ENCODE measurements at places on chromosomes 6 and 20.
A peak's percentile ranks its signal among the peaks of the same experiment; 100 is the strongest.

- no peak overlapping the region for H3K27ac ChIP-seq
- no peak overlapping the region for H3K4me3 ChIP-seq
Measured at GRCh38 chr20:61099806-61100205, 152.3 kb upstream of the CDH4 start.

DNA sequence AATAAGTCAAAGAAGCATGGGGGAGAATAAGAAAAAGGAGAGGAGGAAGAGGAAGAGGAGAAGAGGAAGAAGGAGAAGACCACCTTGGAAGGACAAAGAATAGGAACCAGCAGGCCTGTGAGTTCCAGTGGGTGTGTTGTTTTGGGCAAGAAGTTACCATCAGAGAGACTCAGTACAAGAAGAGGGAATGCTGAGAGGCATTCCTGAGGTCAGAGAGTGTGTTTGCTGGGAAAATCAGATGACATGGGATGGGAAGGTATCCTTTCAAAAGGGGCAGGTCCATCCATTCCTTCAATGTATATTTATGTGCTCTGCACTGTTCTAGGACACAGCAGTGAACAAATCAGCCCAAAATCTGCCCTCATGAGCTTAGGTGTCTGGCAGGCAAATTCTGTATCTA is 40.5 kb upstream of the PRIM2 start:
- H3K27ac ChIP-seq = no peak overlapping the region
- no peak for DNase-seq
- no peaks in the 10 kb centered on the region for H3K4me1 ChIP-seq
- H3K27me3 ChIP-seq = no peaks in the 10 kb centered on the region
- no peak overlapping the region for H3K4me3 ChIP-seq

- H3K4me1 ChIP-seq = no peaks in the 10 kb centered on the region
- no peak for DNase-seq
- no peaks in the 10 kb centered on the region for H3K36me3 ChIP-seq
- no peak overlapping the region for H3K27ac ChIP-seq
Measured at GRCh38 chr6:112931832-112932231, 584.7 kb downstream of the RFPL4B start.

GRCh38 chr6:148287623-148288333 is 54.9 kb upstream of the SASH1 start:
- DNase-seq = no peak
- H3K27ac ChIP-seq = no peak overlapping the region
- no peaks in the 10 kb centered on the region for H3K36me3 ChIP-seq
- no peak overlapping the region for H3K4me3 ChIP-seq
- H3K4me1 ChIP-seq = no peaks in the 10 kb centered on the region

DNA sequence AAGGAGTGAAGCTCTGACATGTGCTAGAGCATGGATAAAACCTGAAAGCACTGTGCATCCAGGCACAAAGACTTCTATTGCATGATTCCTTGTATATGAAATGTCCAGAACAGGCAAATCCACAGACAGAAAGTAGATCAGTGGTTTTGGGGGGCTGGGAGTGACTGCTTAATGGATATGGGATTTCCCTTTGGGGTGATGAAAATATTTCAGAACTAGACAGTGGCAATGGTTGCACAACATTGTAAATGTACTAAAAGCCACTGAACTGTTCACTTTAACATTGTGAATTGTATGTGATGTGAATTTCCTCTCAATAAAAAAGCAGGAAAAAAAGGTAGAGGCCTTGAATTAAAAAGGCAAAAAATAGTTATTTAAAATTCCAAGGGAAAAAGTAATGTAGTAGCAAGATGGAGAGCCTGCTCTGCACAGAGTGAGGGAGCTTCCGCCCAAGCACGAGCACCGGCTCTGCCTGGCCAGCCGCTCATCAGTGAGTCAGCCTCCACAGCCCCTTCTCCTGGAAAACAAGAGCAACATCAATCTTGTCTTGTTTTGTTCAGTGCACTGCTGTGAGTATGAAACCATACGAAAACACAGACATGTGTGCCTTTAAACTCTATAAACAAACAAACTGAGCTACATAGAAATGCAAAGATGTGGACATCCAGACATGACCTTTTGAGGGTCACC is 74.6 kb upstream of the THBS2 start:
- H3K36me3 ChIP-seq = no peaks in the 10 kb centered on the region
- no peak overlapping the region for H3K4me3 ChIP-seq
- H3K4me1 ChIP-seq = peaks cover 3% of the 10 kb centered on the region
- DNase-seq = peak; percentile 43
- no peaks in the 10 kb centered on the region for H3K27me3 ChIP-seq

DNA sequence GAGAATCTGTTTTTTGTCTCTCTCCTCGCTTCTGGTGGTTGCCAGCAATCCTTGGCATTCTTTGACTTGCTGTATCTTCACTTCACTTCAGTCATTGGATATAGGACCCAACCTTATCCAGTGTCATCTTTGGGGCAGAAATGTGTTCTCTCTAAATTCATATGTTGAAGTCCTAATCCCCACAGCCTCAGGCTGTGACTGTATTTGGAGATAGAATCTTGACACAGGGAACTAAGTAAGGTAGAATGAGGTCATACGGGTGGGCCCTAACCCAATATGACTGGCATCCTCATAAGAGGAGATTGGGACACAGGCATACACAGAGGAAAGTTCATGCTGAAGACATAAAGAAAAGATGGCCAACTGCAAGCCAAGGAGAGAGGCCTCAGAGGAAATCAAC is 51.9 kb upstream of the TPD52L1 start:
- no peaks in the 10 kb centered on the region for H3K27me3 ChIP-seq
- H3K27ac ChIP-seq = no peak overlapping the region
- no peak for DNase-seq
- no peak overlapping the region for H3K4me3 ChIP-seq

DNA sequence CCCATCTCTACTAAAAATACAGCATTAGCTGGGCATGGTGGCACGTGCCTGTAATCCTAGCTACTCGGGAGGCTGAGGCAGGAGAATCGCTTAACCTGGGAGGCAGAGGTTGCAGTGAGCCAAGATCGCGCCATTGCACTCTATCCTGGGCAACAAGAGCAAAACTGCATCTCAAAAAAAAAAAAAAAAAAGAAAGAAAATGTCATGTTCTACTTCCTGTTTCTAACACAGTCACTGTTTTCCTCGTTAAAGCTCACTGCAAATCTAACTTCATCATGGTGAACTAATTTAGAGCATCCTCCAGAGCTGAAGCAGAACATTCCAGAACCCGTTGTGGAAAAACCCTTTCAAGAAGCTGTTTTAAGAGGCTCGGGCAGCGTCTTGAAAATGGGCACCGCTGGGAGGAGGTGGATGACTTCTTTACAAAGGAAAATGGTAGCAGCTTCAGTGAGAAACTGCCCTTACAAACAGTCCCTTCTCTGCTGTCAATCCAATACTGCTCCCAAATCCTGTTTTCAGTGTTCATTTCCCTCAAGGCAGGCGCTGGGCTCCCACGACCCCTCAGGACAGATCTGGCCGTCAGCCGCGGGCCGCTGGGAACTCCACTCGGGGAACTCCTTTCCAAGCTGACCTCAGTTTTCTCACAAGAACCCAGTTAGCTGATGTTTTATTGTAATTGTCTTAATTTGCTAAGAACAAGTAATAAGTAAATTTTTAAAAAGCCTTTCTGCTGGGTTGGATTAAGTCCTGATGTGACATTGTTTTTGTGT is 12.5 kb downstream of the CTSZ start:
- no peaks in the 10 kb centered on the region for H3K4me1 ChIP-seq
- no peak overlapping the region for H3K4me3 ChIP-seq
- H3K27ac ChIP-seq = no peak overlapping the region
- no peaks in the 10 kb centered on the region for H3K27me3 ChIP-seq
- H3K36me3 ChIP-seq = peaks cover 100% of the 10 kb centered on the region
- no peak for DNase-seq

- H3K4me3 ChIP-seq = no peak overlapping the region
- H3K27me3 ChIP-seq = no peaks in the 10 kb centered on the region
- H3K36me3 ChIP-seq = no peaks in the 10 kb centered on the region
- H3K4me1 ChIP-seq = peaks cover 8% of the 10 kb centered on the region
Measured at GRCh38 chr6:134823710-134824034, 126.2 kb downstream of the ALDH8A1 start.

GRCh38 chr6:44627091-44627882 is 239.8 kb downstream of the CDC5L start:
- H3K4me3 ChIP-seq = no peak overlapping the region
- peak; percentile 39 for DNase-seq
- H3K36me3 ChIP-seq = no peaks in the 10 kb centered on the region
- no peaks in the 10 kb centered on the region for H3K27me3 ChIP-seq

- no peak overlapping the region for H3K4me3 ChIP-seq
- H3K27me3 ChIP-seq = peaks cover 12% of the 10 kb centered on the region
- no peaks in the 10 kb centered on the region for H3K36me3 ChIP-seq
- H3K27ac ChIP-seq = no peak overlapping the region
- no peak for DNase-seq
Measured at GRCh38 chr6:45666846-45667245, 289.1 kb upstream of the SUPT3H start.

DNA sequence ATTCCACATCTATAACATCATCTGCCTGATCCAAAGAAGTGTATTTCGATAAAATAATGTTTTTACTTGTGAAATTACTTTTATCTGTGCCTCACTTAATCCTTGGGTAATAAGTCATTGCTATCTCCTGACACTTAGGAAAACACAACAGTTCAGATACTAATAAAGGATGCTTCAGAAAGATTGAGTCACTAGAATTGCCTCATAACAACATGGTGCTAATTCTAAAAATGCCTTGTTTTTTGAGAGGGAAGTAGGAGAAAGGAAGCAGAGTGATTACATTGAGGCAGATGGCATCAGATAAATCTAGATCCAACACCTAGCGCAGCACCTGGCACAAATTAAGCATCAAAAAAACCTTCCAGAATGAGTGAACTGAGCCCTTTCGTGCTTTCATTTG is 69.0 kb downstream of the NCOA7 start:
- no peaks in the 10 kb centered on the region for H3K27me3 ChIP-seq
- DNase-seq = no peak
- H3K36me3 ChIP-seq = no peaks in the 10 kb centered on the region
- H3K4me3 ChIP-seq = no peak overlapping the region

DNA sequence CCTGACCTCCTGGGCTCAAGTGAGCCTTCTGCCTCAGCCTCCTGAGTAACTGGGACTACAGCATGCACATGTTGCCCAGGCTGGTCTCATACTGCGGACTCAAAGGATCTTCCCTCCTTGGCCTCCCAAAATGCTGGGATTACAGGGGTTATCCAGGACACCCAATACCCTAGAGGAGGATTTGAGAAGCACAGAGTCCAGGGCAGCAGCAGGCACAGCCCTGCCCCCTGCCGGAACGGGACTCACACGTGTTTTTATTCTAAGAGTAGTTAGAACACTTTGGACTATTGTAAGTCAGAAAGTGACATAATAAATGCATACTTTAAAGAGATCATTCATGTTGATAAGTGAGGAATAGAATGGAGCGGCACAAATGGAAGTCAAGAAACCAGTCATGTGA is 80.2 kb downstream of the C6orf118 start:
- H3K27ac ChIP-seq = no peak overlapping the region
- H3K4me3 ChIP-seq = no peak overlapping the region
- no peaks in the 10 kb centered on the region for H3K27me3 ChIP-seq
- no peak for DNase-seq
